Aorta (tissue), 5 donors: ENCODE measurements at places on chromosomes 6 and 20. TPM values are rescaled to one million over a fixed set of nuclear protein-coding genes. Genes with fewer than 3 reads are reported as not detected.

The NRN1 gene
- 35.9 TPM for total RNA-seq

The LY6G6C gene
- not detected for total RNA-seq

The RSPH3 gene
- 8.1 TPM for total RNA-seq

- DNase-seq: peak; percentile 68
Observed at GRCh38 chr6:6781172-6781872, 192.8 kb downstream of the LY86 start.

GRCh38 chr6:142566628-142567396 lies 265.0 kb downstream of the ADGRG6 start:
- no peak for DNase-seq

GRCh38 chr6:1912731-1913130 lies 303.0 kb downstream of the FOXC1 start:
- no peak for DNase-seq

GRCh38 chr20:24056491-24056890 lies 67.9 kb upstream of the GGTLC1 start:
- no peak for DNase-seq

DNA sequence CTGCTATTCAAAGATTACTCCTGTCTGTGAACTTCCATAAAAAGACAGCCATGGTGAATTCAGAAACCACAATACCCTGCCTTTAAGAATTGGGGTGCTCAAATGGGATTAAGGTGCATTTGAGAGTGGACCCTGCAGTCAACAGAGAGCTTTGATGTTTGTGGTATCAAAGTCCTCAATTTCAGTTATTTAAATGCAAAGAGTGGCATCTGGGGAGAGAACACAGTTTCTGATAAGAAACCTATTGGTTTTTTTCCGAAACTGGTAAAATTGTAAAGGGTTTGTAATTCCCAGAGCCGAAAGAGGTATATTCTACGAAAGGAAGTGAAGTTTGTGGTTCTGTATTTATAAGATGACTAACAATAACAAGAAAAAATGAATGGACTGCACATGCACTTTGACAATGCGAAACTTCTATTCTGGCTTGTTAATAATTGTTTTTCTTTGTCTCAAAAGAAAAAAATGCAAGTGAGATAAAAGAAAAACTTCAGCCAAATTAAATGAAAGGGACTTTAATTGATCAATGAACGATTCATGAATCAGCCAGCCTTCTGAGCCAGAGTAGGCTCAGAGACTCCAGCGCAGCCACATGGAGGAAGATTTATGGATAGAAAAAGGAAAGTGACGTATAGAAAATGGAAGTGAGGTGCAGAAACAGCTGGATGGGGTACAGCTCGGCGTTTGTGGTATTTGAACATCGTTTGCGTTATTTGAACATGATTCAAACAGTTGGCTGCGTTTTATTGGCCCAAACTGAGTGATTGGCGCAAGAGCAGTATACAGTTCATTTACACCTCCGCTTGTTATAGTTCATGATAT lies 70.5 kb upstream of the DUSP22 start:
- DNase-seq: no peak

DNA sequence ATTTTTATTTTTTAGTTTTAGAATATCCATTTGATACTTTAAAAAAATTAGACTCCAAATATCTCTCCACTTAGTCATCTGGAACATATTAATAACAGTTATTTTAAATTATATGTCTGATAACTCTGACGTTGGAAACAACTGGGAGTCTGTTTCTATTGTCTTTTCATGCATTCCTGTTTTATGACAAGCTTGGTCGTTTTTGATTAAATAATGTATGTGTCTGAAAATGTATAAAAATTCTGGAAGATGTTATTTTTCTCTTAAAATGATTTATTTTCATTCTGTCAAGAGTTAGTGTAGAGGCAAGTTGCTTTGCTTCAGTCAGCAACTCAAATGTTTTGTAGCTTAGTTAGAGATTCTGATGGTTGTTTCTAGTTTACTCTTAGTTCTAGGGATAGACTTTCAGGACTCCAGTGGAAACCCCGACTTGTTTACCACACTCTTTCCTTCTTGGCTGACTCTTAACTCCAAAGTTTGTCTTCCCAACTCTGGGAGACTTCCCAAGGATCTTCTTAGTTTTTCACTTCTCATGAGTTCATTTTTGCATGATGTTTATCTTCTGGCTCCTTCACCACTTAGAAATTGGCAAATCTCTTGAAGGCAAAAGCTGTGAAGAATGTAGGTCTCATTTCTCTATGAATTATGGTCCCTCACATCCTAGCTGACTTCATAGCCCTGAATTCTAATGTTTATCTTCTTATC lies 190.9 kb downstream of the LAMA2 start:
- no peak for DNase-seq

DNA sequence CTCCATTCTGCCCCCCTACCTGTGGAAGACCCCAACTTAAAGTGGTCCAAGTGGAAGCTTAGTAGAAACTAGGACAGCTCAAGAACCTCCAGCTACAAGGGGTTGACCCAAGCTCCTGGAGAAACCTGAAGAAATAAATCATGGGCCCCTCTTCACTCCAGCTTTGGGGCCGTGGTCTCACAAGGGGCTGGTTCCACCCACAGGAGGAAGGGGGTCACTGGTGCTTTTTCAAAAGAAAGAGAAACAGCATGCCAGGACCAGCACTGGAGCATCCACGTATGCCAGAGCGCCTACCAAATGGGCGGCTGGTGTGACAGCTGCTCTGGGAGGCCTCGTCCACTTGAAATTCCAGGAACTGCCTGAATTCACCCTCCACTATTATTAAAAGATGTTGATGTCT lies 14.4 kb upstream of the ANKRD60 start:
- DNase-seq: no peak

- DNase-seq: no peak
Observed at GRCh38 chr6:53100561-53100960, 35.4 kb downstream of the FBXO9 start.

DNA sequence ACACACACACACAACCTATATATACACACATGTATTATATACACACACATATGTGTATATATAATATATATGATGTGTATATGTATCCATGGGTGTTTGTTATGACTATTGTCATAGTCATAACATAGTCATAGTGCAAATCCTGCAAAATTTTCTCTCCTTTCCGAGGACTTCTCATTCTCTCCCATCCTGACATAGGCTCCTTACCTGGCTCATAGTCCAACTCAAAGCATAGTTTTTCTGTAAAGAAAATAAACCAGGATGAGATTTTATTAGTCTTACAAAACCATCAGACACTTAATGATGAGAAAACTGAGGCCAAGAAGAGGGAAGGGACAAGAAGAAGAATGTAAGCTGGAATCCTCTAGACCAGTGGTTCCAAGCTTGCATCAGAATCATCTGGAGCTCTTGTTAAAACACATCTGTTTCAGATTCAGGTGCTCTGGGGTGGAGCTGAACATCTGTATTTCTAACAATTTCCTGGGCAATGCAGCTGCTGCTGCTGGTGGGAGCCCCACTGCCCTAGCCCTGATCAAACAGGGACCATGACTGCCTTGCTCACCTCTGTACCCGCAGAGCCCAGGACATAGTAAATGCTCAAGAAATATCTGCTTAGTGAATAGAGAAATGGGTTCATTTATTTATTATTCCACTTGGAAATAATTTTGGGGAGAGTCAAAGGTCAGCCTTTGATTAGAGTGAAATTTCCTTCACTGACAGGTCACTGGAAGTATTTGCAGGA lies 5.3 kb downstream of the TRIM10 start:
- DNase-seq: no peak

GRCh38 chr6:4743062-4743461 lies 33.1 kb upstream of the CDYL start:
- DNase-seq: no peak

- no peak for DNase-seq
Observed at GRCh38 chr20:2807019-2807418, 6.6 kb upstream of the CPXM1 start.

DNA sequence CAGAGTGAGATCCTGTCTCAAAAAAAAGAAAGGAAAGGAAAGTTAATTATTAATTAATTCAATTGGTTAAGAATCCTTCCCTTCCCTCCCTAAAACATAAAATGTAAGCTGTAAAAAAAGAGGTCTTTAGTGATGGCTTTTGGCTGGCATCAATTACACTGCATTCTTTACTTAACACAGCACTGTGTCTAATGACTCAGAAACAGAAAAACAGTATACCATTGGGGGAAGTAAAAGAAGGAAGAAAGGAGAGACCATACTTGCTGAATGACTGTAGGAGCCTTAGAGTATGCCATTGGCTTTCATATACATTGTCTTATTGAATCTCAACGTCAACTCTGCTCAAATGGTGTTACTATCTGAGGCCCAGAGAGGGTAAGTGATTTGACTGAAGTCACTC lies 18.3 kb upstream of the CITED2 start:
- DNase-seq: no peak
